ENCODE measurements at places on chromosomes 11 and 22. TPM values are rescaled to one million over a fixed set of nuclear protein-coding genes. Genes with fewer than 3 reads are reported as not detected.

- H3K4me3 ChIP-seq: no peak overlapping the region
- H3K36me3 ChIP-seq: peaks cover 4% of the 10 kb centered on the region
- H3K27ac ChIP-seq: peak overlapping the region; percentile 55
- peaks cover 41% of the 10 kb centered on the region for H3K4me1 ChIP-seq
Measured at GRCh38 chr22:45216133-45217003, 24.3 kb downstream of the KIAA0930 start.

- H3K27ac ChIP-seq: no peak overlapping the region
- peaks cover 4% of the 10 kb centered on the region for H3K36me3 ChIP-seq
- H3K4me1 ChIP-seq: no peaks in the 10 kb centered on the region
Measured at GRCh38 chr11:3002871-3003270, 10.7 kb upstream of the NAP1L4 start.

DNA sequence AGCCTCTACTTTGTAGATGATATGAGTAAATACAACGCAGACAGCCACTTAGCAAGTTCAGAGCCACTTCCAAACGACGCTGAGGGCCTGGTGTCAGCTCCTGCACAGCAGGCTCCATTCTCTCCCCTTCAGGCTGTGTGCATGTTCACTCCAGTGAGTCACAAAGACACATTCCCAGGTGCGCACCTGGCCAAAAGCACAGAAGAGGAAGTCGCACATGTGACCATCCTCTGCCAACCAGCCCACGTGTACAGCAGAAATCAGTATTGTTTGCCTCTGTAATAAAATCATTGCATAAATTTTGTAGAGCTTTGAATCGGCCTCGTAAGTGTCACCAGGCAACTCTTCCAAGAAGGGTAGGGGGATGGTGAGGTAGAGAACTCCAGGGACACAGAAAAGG, 19.5 kb upstream of the TPH1 start:
- no peak overlapping the region for H3K27ac ChIP-seq
- no peak overlapping the region for H3K4me3 ChIP-seq
- DNase-seq: no peak
- H3K4me1 ChIP-seq: no peaks in the 10 kb centered on the region
- no peaks in the 10 kb centered on the region for H3K27me3 ChIP-seq

- no peak overlapping the region for H3K4me3 ChIP-seq
- peaks cover 1% of the 10 kb centered on the region for H3K27me3 ChIP-seq
- H3K36me3 ChIP-seq: no peaks in the 10 kb centered on the region
- H3K4me1 ChIP-seq: no peaks in the 10 kb centered on the region
- H3K27ac ChIP-seq: no peak overlapping the region
Measured at GRCh38 chr11:20374741-20375300, 11.3 kb downstream of the HTATIP2 start.

RAG2 gene
- total RNA-seq: not detected

- H3K4me3 ChIP-seq: no peak overlapping the region
- no peak for DNase-seq
- no peak overlapping the region for H3K27ac ChIP-seq
- H3K27me3 ChIP-seq: peaks cover 3% of the 10 kb centered on the region
- H3K36me3 ChIP-seq: peaks cover 6% of the 10 kb centered on the region
- H3K4me1 ChIP-seq: peaks cover 5% of the 10 kb centered on the region
Measured at GRCh38 chr11:17443000-17443399, 33.6 kb downstream of the ABCC8 start.

- H3K27ac ChIP-seq: no peak overlapping the region
- peaks cover 1% of the 10 kb centered on the region for H3K36me3 ChIP-seq
- peaks cover 4% of the 10 kb centered on the region for H3K27me3 ChIP-seq
- no peak overlapping the region for H3K4me3 ChIP-seq
- H3K4me1 ChIP-seq: peaks cover 29% of the 10 kb centered on the region
Measured at GRCh38 chr11:126756855-126757254, 243.7 kb downstream of the KIRREL3 start.
